ENCODE measurements at places on chromosomes 6 and 20. TPM values are rescaled to one million over a fixed set of nuclear protein-coding genes. Genes with fewer than 3 reads are reported as not detected.

The ELMO2 gene
- total RNA-seq, result 41.7 TPM

The MAS1 gene
- not detected for total RNA-seq

The IL17A gene
- total RNA-seq, result not detected

The ZNF391 gene
- total RNA-seq, result 4.4 TPM

The DNMT3B gene
- total RNA-seq, result 0.36 TPM

- H3K36me3 ChIP-seq, result no peaks in the 10 kb centered on the region
- H3K4me1 ChIP-seq, result peaks cover 30% of the 10 kb centered on the region
- peak overlapping the region; percentile 81 for H3K4me3 ChIP-seq
- peak overlapping the region; percentile 92 for H3K27ac ChIP-seq
- no peaks in the 10 kb centered on the region for H3K27me3 ChIP-seq
Observed at GRCh38 chr6:139323511-139324300, 31.9 kb upstream of the TXLNB start.

DNA sequence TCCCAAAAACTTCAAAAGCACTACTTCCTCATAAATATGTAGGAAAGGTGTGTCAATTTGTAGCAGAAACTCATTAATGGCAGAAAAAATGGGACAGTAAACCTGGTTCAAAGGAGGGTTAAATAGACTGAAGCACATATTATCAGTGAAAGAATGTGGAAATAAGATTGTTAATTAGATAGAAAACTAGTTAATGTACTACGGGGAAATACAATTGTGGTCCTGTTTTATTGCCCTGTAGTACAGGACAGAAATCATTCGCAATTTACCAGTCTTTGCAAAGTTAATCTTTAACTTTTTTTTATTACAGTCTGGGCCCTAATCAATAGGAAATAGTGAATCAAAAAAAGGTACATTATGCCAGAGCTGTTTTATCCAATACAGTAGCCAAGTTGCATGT lies 82.0 kb upstream of the PAK5 start:
- H3K4me3 ChIP-seq, result no peak overlapping the region
- H3K27ac ChIP-seq, result no peak overlapping the region
- H3K36me3 ChIP-seq, result no peaks in the 10 kb centered on the region

GRCh38 chr20:38001173-38001875 lies 31.9 kb downstream of the TTI1 start:
- H3K4me1 ChIP-seq, result no peaks in the 10 kb centered on the region
- no peak overlapping the region for H3K4me3 ChIP-seq
- no peaks in the 10 kb centered on the region for H3K27me3 ChIP-seq
- H3K36me3 ChIP-seq, result peaks cover 85% of the 10 kb centered on the region
- DNase-seq, result no peak

DNA sequence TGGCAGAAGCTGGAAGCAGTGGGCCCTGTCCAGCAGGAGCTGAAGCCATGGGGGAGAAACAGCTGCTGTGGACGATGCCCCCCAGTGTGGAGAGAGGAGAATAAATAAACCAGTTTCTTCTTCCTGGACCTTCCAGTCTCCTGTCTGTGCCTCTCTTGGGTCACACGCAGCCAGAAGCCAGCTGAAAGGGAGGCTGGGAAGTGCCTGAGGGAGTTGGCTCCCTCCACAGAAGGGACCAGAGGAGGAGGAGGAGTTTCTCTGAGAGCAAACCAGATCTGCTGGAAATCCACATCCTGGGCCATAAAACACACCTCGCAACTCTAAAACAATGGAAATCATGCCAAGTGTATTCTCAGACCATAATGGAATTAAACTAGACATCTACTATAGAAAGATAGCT lies 577.0 kb downstream of the CDH26 start:
- H3K4me3 ChIP-seq, result no peak overlapping the region
- H3K4me1 ChIP-seq, result no peaks in the 10 kb centered on the region
- H3K27ac ChIP-seq, result no peak overlapping the region
- H3K36me3 ChIP-seq, result no peaks in the 10 kb centered on the region

GRCh38 chr6:83911278-83911677 lies 51.8 kb downstream of the CYB5R4 start:
- H3K4me3 ChIP-seq, result no peak overlapping the region
- H3K36me3 ChIP-seq, result no peaks in the 10 kb centered on the region
- no peak overlapping the region for H3K27ac ChIP-seq
- H3K4me1 ChIP-seq, result peaks cover 9% of the 10 kb centered on the region
- DNase-seq, result no peak

GRCh38 chr6:90829311-90829710 lies 242.4 kb upstream of the MAP3K7 start:
- no peaks in the 10 kb centered on the region for H3K4me1 ChIP-seq
- H3K27ac ChIP-seq, result no peak overlapping the region
- no peak for DNase-seq
- no peaks in the 10 kb centered on the region for H3K27me3 ChIP-seq
- no peak overlapping the region for H3K4me3 ChIP-seq

DNA sequence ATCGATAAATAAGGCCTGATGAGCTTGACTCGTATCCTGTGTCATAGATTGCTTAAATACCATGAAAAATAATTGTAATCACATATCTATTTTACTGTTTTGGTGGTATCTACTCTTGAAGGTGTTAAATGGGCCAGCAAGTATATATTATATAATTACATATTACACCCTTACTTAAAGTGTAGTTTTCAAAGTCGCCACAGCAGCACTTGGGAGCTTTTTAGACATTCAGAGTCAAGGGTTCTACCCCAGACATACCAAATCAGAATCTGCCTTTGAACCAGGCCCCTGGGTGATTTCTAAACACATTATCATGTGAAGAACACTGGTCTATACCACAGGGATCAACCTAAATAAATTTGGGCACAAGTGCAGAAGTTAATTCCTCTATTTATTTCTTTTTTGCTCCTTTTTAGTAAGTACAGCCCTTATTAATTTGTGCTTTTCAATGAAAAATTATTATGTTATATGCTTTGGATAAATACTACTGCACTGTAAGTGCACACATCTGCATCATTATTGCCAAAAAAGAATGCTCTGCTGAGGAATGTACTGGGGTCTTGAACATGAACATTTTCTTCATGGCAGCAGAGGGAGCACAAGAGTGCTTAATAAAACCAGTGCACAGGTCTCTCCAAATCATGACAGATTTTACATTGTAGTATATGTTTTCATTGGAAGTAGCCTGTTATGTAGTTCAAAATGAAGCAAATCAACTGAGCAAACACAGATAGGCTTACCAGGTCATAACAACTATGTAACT lies 3.1 kb upstream of the ATXN1 start:
- H3K4me1 ChIP-seq, result peaks cover 22% of the 10 kb centered on the region
- peak; percentile 15 for DNase-seq
- no peak overlapping the region for H3K27ac ChIP-seq
- no peaks in the 10 kb centered on the region for H3K36me3 ChIP-seq
- H3K27me3 ChIP-seq, result no peaks in the 10 kb centered on the region

- H3K4me1 ChIP-seq, result no peaks in the 10 kb centered on the region
- H3K4me3 ChIP-seq, result no peak overlapping the region
- no peak overlapping the region for H3K27ac ChIP-seq
- DNase-seq, result no peak
Observed at GRCh38 chr6:158057213-158057987, 75.7 kb downstream of the SYNJ2 start.

GRCh38 chr6:53527249-53527765 lies 17.6 kb downstream of the GCLC start:
- no peaks in the 10 kb centered on the region for H3K27me3 ChIP-seq
- H3K36me3 ChIP-seq, result no peaks in the 10 kb centered on the region
- peaks cover 3% of the 10 kb centered on the region for H3K4me1 ChIP-seq
- DNase-seq, result no peak
- no peak overlapping the region for H3K27ac ChIP-seq
- H3K4me3 ChIP-seq, result no peak overlapping the region

GRCh38 chr6:170553534-170554012 lies 466 bp upstream of the PSMB1 start:
- peaks cover 30% of the 10 kb centered on the region for H3K36me3 ChIP-seq
- H3K4me3 ChIP-seq, result peak overlapping the region; percentile 86
- H3K4me1 ChIP-seq, result peaks cover 27% of the 10 kb centered on the region
- no peak for DNase-seq

- H3K36me3 ChIP-seq, result no peaks in the 10 kb centered on the region
- no peak for DNase-seq
- H3K27ac ChIP-seq, result no peak overlapping the region
- H3K4me3 ChIP-seq, result no peak overlapping the region
Observed at GRCh38 chr6:221531-222349, 70.5 kb upstream of the DUSP22 start.

DNA sequence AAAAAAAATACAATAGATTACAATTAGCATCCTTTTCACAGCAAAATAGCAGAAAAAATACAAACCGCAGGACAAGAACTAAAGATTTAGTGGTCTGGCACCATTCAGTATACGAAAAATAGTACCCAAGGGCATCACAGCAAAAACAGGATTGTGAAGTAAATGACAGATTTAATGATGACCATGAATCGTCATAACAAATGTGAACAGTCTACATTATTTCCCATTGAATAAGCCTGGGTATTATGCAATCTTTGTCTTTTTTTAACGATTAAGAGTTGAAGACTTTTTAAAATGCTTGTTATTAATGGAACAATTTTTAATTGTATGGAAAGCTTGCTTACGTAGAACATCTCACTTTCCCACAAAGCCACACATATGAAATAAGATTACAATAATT lies 432.8 kb downstream of the PKHD1 start:
- no peak overlapping the region for H3K4me3 ChIP-seq
- H3K36me3 ChIP-seq, result no peaks in the 10 kb centered on the region
- no peaks in the 10 kb centered on the region for H3K4me1 ChIP-seq
- no peak for DNase-seq
- H3K27me3 ChIP-seq, result no peaks in the 10 kb centered on the region
- H3K27ac ChIP-seq, result no peak overlapping the region

DNA sequence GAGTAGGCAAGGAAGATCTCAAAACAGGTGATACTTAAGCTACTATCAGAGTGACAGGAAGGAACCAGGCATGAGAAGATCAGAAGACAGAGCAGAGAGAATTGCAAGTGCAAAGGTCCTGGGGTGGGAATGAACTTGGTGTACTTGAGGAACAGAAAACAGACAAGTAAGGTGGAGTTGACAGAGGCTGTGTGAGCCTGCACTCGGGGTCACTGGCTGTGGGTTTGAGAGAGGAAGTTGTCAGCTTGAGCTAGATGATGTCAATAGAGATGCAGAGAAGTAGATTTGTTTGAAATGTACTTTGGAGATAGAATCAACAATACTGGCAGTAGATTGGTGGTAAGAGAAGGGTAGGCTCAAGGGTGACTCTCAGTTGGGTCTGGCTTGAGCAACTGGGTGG lies 209.5 kb downstream of the CLIC5 start:
- H3K4me1 ChIP-seq, result peaks cover 18% of the 10 kb centered on the region
- no peak overlapping the region for H3K4me3 ChIP-seq
- no peak overlapping the region for H3K27ac ChIP-seq
- no peaks in the 10 kb centered on the region for H3K36me3 ChIP-seq

DNA sequence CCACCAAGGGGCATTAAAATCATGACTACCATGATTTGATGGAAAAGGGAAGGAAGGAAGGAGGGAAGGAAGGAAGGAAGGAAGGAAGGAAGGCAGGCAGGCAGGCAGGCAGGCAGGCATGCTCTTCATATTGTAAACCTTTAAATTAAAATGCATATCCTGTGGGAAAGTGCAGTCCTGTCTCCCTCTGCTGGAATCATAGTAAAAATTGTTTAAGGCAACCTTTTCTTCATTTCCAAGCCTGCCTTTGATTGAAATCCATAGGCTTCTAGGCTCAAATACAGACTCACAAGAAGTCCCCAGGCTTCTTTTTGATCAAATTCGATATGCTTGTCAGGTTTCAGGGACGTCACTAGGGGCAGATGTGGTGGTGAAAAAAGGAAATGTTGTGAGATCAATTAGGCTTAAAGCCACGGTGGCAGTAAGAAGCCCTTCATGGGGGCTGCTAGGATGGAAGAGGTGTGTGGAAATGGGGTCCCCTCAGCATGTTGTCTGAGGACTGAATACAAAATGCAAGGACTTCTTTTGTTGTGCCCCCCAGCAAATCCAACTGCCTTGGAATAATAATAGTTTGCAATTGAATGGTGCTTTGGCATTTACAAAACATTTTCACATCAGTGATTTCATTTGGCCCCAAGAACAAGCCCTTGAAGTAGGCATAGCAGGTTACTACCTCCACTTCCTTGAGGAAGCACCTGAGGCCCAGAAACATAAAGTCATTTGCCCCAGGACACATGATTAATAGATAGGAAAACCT lies 25.6 kb upstream of the GABRR1 start:
- DNase-seq, result peak; percentile 28
- H3K27me3 ChIP-seq, result no peaks in the 10 kb centered on the region
- H3K36me3 ChIP-seq, result no peaks in the 10 kb centered on the region
- H3K27ac ChIP-seq, result no peak overlapping the region
- no peak overlapping the region for H3K4me3 ChIP-seq

DNA sequence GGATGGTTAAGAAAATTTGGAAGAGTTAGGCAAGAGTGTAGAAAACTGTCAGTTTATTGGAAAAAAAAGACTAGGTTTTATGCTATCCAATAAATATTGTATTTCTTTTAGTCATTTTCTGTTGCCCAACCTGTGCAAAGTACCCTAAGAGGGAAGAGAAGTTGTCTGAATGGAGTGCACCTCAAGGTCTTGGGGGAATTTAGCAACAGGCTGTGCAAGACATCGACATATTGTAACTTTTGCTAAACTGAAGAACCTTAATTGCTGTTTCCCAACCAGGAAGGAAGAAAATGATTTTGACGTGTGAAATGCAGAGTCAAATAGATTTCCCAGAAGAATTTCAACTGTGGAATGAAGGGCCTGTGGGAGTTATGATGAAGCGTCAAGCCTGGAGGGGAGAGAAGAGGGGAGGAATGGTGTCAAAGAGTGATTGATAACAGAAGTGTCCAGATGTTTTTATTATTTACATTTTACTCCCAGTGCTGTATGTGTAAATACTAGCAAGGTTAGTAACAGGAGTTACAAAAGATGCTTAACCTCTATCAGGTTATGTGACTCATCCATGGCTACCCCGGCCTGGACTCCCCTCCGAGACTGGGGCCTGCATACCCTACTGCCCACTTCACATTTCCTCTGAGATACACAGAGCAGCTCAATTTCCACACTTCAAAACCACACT lies 246.8 kb downstream of the MYLK4 start:
- no peaks in the 10 kb centered on the region for H3K4me1 ChIP-seq
- H3K27ac ChIP-seq, result no peak overlapping the region
- H3K4me3 ChIP-seq, result no peak overlapping the region
- H3K27me3 ChIP-seq, result peaks cover 15% of the 10 kb centered on the region

DNA sequence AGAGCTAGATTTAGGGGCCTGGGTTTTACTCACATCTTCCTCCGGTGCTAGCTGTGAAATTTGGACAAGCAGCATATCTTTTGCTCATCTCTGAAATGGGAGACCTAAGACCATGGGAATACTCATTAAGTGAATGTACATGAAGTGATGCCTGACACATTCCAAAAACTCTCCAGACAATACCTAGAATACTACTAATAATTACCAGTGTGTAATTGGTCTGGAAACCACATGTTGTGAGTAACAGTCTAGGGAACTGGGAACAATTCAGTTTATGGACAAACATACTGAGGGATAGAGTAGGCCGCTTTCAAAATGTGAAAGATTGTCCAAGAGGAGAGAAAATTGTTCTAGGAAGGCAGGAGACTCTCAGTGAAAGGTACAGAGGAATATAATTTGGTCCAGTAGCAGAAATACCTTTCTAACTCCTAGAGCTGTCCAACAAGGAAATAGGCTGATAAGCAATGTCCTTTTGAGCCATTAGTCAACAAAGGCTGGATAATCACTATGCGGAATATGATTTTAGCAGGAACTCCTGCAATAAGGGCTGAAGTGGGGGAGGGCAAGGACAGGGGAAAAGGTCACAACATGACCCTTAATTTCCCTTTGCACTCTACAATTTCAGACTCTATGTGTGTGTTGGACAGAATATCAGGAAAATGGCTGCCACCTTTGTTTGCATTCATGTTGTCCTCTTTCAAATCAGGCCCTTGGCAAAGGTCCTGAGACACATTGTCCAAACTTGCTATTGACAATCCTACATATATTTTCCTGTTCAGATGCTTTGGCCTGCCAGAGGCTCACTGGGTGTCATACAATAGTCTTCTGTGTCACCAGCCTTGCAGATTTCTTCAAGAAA lies 315.4 kb downstream of the PLCB1 start:
- H3K27ac ChIP-seq, result no peak overlapping the region
- H3K4me1 ChIP-seq, result no peaks in the 10 kb centered on the region
- H3K4me3 ChIP-seq, result no peak overlapping the region
- no peak for DNase-seq
